AG08395 (cell line): ENCODE measurements at places on chromosomes 11 and 22.

DNA sequence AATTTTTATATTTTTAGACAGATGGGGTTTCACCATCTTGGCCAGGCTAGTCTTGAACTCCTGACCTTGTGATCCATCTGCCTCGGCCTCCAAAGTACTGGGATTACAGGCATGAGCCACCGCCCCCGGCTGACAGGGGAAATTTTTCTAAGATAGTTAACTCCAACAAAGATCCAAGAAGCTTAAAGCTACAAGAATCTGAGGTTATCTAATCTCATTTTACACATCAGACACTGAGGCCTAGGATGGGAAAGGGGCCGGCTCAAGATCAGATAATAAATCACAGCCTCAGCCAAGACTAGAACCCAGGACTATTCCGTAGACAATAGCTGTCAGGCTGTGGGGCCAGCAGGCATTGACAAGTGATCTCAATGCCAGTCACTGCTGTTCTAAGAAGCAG lies 94.0 kb downstream of the AMBRA1 start:
- DNase-seq = no peak

- DNase-seq = no peak
Observed at GRCh38 chr11:9362393-9362863, 22.0 kb upstream of the IPO7 start.

DNA sequence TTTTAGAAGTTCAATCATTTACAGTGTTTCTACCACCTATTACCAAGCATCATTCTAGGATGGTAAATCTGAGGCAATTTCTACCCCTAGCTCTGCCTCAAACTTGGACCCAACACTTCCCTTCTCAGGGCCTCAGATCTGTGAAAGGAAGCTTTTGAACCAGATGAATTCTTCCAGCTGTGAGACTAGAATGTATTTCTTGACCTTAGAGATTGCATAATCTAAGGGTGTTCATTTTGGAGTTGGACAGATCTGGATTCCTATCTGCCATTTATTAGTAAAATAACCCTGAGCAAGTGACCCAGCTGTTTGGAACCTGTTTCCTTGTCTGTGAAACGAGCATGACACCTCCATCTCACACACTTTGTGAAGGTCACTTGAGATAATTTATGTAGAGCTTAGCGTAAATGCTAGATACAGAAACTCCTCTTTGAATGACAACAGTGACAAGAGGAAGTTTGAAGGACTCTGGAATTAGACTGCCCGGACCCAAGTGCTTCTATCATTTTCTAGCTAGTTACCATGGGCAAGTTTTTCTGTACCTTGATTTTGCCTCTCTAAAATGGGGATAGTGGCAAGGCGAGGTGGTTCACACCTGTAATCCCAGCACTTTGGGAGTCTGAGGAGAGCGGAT lies 3.8 kb upstream of the INTS5 start:
- no peak for DNase-seq

- DNase-seq = no peak
Observed at GRCh38 chr11:16087886-16088285, 268.5 kb downstream of the SOX6 start.

- no peak for DNase-seq
Observed at GRCh38 chr11:110133160-110133559, 40.0 kb downstream of the ZC3H12C start.

DNA sequence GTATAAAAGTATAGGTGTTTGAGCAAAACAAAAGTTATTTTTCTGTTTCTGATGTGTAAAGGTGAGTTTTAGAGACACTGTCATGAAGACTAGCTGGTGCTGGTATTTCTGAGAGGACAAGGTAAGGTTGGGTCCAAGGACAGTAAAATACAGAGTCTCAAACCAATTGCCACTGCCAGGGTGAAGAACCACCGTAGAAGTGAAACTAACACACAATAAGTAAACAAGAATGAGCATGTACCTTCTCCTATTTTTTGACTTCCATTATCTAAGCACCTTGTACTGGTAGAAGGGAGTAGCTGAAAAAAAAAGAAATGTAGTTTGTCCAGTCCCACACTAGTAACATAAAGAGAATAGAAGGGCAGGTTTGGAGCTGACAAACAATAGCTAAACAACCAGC lies 117.3 kb downstream of the TTC28 start:
- DNase-seq = no peak

- no peak for DNase-seq
Observed at GRCh38 chr11:38814670-38815069, 2216.6 kb upstream of the RAG2 start.

DNA sequence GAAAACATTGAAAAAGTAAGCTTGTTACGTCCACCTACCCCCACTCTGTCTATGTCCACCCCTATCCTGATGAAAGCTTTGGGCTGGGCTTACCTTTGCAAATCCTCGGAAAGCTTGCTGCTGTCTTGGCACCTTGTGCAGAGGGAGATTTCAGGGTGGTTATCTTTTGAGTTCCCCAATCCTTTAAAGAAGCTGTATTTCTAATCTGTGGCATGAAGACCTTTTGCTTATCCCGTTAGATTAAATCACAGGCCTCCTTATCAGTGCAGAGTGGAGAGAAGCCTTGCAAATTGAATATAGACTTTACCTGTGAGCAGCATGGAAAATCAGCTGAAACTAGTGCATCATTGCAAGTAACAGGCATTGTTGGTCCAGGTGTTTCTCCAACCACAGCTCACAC lies 580.6 kb upstream of the ANO5 start:
- no peak for DNase-seq

DNA sequence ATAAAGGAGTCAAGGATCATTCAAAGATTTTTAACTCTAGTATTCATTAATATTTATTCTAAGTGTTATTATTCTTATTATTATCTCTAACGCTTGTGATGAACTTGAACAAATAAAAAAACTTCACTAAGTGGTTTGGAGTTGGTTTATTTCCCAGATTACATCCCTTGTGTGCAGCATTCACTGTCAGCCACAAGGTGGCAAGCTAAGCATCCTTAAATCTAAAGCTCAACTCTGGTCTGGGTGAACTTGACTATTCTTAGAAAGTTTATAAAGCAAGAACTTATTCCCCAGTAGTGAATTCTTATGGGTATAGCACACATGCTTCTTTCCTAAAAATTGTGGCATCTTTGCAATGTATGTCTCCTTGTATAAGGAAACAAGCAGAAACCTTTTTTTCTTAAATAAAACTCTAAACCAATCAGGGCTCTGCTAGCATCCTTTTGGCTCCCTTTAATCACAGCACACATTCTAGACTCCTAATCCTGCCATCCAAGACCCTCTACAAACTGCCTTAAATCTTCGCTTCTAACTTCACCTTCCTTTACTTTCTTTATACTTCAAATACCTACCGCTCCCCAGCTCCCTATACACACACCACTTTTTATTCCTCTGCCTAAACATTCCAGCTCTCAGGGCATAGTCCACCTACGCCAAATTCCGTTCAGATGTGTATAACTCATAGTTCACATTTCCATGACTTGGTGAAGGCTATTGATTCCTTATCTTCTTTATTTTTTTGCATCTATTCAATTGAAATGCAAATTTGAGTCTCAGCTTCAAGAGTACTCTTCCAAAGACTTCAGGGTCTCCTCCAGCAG lies 1068.8 kb downstream of the DLG2 start:
- peak; percentile 55 for DNase-seq

GRCh38 chr22:25853501-25854284 lies 111.7 kb downstream of the MYO18B start:
- peak; percentile 43 for DNase-seq

DNA sequence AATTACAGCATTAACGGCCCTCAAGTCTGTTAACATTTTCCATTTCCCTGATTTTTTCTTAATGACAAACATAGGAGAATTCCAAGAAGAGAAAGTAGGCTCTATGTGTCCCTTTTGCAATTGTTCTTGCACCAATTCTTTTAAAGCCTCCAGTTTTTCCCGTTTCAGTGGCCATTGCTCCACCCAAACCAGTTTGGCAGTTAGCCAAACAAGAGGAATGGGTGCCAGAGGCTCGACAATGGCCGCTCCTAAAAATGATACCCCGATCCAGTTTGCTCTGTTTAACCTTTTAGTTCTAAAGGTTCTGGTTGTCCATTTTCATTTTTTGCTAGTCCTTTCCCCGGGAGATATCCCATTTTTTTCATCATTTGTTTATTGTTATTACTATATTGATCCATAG lies 6.7 kb upstream of the DNAJB13 start:
- no peak for DNase-seq

GRCh38 chr22:27046086-27046485 lies 388.7 kb downstream of the MIAT start:
- no peak for DNase-seq

DNA sequence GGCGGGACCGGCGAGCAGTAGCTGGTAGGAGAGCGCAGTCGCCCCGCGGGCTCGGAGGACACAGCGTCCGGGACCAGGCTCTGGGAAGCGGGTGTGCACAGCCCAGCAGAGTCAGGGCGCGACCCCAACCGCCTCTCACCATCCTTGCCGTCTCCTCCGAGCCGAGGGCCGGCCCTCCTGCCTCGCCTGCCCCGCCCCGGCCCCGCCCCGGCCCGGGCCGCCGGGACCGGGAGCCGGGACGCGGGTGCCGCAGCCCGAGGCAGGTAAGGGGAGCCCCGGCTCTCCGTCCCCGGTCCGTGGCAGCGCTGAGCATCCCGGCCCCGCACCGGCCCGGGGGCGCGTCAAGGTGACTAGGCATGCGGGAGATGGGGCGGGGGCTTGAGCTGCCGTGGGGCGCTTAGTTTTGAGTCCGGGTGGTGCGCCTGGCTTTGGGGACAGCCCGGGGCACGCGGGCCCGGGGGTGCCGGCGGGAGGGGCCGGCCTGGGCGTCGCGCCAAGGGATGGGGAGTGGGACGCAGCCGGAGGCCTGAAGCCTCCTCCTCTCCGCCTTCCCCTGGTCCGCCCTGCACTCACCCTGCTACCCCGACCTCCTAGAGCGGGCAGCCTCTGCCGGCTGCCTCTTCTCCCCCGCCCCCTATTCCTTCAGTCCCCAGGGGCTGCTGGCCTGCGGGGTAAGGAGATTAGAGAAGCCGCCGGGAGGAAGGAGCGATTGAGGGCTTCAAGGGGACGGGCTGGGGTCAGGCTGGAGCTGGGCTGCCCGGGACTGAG lies at the start of gene ABCG4:
ABCG4 (plus strand) TSS at position 35 of the 768 bp plus-strand sequence. CDS start 914 bp downstream, outside the sequence.
- DNase-seq = peak; percentile 18

DNA sequence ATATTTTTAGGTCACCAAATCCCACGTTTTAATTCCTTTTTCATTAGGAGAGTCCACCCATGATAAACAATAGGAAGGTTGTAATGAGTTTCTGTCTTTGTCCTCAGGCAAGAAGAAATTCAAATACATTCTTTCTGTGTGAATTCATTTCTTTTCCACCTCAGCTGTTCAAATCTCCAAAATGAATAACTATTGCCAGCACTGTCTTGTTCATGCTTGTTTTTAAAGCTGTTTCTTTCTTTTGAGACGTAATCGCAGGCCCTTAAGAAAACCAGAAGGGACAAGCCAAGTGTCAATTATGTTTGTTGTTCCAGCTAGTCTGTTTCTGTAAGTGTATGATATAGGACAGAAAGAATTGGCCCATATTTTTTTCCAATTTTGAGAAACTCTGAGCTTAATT lies 20.2 kb downstream of the MMP27 start:
- DNase-seq = no peak

DNA sequence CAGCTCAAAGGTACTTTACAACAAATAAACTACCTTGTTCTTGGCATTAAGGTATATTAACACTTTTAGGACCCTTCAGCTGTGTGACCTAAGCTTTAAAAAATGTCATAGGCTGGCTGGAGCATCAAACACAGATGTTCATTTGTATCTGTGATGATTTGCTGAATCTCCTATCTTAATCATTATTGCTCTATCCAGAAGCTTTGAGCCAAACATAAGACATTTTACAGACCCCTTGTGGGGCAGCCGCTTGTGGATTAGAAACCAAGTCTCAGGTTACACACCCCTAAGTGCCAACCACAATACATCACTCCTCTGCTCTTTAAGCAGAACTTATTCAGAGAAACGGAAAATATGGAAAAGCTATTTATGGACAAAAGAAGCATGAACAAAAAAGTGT lies 394.2 kb upstream of the CCDC90B start:
- no peak for DNase-seq

DNA sequence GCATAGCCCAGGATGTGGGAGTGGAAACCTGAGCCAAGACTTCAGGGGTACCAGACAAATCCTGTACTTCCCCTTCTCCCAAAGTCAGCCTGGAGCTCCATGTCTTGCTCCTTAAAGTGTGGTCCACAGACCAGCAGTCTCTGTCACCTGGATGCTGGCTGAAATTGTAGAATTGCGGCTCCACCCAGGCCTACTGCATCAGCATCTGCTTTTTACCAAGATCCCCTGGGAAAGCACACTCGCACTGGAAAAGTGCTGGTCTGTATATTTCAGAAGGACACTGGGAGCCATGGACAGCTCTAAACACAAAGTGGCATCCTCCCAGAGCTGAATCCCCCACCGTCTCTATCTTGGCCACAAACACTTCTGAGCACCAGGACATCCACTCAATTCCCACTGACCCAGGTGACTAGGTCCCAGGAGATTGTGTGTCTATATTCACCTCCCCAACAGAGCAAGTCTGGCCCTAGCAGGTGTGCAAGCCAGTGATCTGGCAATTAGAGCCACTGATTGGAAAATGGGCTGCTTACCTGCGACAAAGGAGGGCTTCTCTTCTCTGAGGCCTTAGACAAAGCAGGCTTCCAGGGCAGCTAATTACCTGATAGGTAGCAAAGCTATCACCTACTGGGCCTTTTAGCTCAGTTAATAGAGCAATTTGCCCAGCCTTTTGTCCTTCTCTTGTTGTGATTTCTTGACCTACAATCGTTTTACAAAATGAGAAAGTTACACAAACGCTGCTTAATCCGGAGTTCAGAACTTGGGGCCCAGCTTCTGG lies 443.3 kb downstream of the MN1 start:
- DNase-seq = no peak

- DNase-seq = peak; percentile 59
Observed at GRCh38 chr11:76074148-76075095, 131.9 kb downstream of the WNT11 start.

DNA sequence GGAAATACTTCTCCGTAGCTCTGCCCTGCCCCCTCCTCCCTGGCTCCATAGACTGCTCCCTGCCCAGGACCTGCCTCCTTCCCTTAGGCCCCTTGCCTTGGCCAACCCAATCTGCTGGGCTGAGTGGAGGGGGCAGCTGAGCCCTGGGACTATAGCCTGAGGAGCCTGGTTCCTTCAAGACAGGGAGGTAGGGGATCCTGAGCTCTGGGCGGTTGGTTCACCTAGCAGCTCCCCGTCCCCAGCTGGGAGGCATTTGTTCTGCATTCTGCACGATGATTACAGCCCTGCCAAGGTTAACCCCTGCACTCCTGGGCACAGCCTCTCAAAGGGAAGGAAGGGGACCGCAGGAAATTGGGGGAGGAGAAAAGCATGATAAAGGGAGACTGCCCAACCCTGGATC lies 3.6 kb upstream of the CDC42EP1 start:
- DNase-seq = no peak

- DNase-seq = no peak
Observed at GRCh38 chr11:77121876-77122575, 6.0 kb upstream of the MYO7A start.

- DNase-seq = no peak
Observed at GRCh38 chr22:27295040-27295439, 506.5 kb downstream of the MN1 start.

DNA sequence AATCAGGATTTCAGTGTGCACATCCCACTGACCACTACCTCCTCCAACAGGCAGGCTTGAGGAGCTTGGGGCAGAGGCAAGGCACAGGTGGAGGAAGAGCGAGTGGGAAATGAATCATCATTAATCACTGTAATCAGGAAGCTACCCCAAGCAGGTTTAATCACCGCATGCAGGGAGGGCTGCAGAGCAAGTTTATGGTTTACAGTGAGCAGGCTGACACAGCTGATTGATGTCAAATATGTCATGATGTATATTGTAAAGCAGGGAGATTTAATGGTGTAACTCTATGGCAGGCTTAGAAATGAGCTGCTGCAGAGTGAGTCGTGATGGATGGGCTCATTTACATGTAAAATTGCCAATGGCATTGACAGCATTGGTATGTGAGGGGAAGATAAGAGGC lies 441.0 kb downstream of the NTM start:
- DNase-seq = no peak

- no peak for DNase-seq
Observed at GRCh38 chr11:112858289-112859023, 102.8 kb upstream of the NCAM1 start.
